Spinal cord (tissue), 10 donors: ENCODE measurements at places on chromosomes 2 and 18. TPM values are rescaled to one million over a fixed set of nuclear protein-coding genes. Genes with fewer than 3 reads are reported as not detected.

ABCB11 gene
- polyA plus RNA-seq, result 0.19 TPM

ERMN gene
- polyA plus RNA-seq, result 35.1 TPM

IL1B gene
- polyA plus RNA-seq, result 1.7 TPM

ARHGAP15 gene
- polyA plus RNA-seq, result 6.3 TPM

IL1R1 gene
- 3.8 TPM for polyA plus RNA-seq

NEU4 gene
- 8.2 TPM for polyA plus RNA-seq

ABCB6 gene
- 78.8 TPM for polyA plus RNA-seq

KCNK3 gene
- 36.0 TPM for polyA plus RNA-seq

LRATD1 gene
- polyA plus RNA-seq, result 54.8 TPM

TTC31 gene
- 21.5 TPM for polyA plus RNA-seq

DSC2 gene
- polyA plus RNA-seq, result 4.2 TPM
